ENCODE measurements at places on chromosomes 6 and 20. TPM values are rescaled to one million over a fixed set of nuclear protein-coding genes. Genes with fewer than 3 reads are reported as not detected.

The ARMH2 gene
- not detected for total RNA-seq

The ATP6V1G2 gene
- 0.69 TPM for total RNA-seq

The KCNG1 gene
- 26.2 TPM for total RNA-seq

The FILIP1 gene
- 0.52 TPM for total RNA-seq

The DZANK1 gene
- 2.6 TPM for total RNA-seq

The CLPSL1 gene
- not detected for total RNA-seq

The COL9A1 gene
- total RNA-seq, result not detected

The AKAP12 gene
- 123 TPM for total RNA-seq

The GFRA4 gene
- not detected for total RNA-seq

The PRKN gene
- total RNA-seq, result not detected

Measured in A549 treated with ZK216348 at 1 μM for 4 hours (cell line).